Frontal cortex (tissue), 4 donors: ENCODE measurements at places on chromosomes 7 and 10. TPM values are rescaled to one million over a fixed set of nuclear protein-coding genes. Genes with fewer than 3 reads are reported as not detected.

GRCh38 chr7:51543801-51544553, 227.4 kb upstream of the COBL start:
- no peak for DNase-seq

- no peak for DNase-seq
Observed at GRCh38 chr10:88386204-88386788, 196.8 kb downstream of the RNLS start.

DNA sequence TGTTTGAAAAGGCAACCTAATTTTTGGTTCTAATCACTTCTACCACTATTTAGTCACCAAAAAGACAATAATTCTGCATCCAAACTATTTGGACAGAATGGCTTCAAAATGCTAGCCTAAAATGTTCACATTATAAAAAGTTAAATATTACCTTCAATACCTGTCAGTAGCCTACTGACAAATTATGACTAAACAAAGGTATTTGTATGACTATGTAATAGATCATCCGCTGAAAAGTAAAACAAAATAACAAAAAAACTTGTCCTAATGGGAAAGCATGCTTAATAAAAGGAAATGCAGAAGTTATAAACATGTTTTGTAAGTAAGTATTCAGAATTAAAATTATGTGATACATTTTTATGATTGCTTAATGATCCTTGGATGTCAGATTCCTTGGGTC, 36.6 kb downstream of the CD36 start:
- no peak for DNase-seq

GRCh38 chr10:129042776-129043595, 424.1 kb upstream of the MGMT start:
- DNase-seq = no peak

- DNase-seq = no peak
Observed at GRCh38 chr10:16765509-16766375, 51.5 kb downstream of the RSU1 start.

DNA sequence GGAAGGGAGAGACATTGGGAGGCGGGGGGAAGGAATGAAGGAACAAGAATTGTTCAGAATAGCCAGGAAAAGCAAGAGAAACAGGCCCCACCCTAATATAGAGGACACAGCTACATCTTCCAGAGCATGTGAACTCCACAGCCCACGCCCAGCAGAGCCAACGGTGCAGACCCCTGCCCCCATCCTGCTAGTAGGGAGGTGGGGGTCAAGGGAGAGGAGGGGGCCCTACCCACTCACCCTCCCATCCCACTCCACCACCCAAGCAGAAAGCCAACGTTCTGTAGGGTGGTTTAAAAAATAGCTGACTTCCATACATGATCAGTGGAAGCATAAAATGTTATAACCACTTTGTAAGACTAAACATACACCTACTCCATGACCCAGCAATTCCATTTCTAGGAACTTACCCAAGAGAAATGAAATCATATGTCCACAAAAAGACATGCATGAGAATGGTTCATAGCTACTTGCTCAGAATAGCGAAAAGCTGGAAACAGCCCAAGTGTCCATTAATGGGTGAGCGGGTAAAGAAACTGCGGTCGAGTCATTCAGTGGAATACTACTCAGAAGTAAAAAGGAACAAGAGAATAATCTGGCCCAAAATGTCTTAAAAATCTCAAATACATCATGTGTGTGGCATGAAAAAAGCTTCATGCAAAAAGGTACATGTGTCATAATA, 31.8 kb downstream of the CTBP2 start:
- no peak for DNase-seq

GRCh38 chr7:150524018-150524417, 9.3 kb downstream of the GIMAP7 start:
- no peak for DNase-seq

DNA sequence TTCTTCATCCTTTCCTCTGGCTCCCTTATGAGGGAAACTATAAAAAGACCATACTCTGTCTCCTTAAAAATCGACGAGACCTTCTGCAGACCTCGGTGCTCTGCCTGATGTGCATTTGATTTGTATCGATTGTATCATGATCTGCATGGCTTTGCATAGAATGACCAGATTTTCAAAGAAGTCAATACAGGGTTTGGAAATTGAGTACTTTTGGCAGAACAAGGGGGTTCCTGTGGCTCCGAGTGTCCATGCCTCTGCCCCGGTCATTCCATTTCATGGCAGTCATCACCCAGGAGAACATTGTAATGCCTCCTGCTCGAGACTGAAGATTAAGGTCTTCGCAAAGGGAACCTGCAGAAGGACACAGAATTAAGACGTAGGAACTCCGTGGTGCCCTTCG, 685 bp downstream of the CASP2 start:
- DNase-seq = no peak

DNA sequence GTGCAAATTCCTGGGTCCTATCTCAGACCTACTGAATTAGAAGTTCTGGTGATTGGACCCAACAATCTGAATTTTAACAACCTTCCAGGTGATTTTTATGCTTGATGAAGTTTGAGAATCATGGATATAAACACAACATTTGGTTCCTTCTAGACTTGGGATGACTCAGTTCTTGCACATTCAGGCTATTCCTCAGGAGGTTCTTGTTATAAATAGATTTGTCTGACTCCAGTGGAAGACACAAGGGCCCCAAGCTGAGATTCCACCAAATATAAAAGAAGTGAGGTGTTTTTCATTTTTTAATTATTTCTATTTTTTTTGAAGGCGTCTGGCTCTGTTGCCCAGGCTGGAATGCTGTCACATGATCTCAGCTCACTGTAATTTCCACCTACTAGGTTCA, 9.4 kb upstream of the TAS2R16 start:
- no peak for DNase-seq

DNA sequence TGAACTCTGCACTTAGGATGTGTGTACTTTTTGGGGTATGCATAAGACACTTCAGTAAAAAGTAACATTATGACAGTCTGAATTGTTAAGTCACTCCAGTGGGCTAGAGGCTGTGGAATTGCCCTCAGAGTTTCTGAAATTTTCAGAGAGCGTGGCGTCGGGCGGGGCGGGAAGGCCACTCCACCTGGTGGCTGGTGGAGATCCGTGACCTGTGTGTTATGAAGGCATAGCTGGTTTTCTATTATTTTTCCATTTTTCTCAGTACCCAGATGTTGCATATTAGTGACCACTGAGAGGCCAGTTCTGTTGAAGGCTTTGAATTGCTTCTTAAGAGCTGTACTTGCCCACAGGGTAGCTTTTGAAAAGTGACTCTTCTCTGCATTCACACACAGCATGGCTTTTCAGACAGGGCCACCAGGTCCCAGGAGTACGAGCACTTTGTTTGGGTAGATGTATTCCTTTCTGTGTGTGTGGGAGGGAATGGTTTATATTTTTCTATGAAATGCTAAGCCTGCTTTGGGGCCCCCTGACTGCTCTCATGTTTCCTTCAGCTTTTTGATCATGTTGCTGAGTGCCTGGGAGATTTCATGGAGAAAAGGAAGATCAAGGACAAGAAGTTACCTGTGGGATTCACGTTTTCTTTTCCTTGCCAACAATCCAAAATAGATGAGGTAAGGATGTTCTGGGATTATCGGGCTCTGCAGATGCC, 52.3 kb downstream of the TACR2 start:
- no peak for DNase-seq

- no peak for DNase-seq
Observed at GRCh38 chr10:85611093-85611740, 755.4 kb downstream of the GRID1 start.

- DNase-seq = no peak
Observed at GRCh38 chr10:65291286-65291685, 1634.5 kb upstream of the LRRTM3 start.

DNA sequence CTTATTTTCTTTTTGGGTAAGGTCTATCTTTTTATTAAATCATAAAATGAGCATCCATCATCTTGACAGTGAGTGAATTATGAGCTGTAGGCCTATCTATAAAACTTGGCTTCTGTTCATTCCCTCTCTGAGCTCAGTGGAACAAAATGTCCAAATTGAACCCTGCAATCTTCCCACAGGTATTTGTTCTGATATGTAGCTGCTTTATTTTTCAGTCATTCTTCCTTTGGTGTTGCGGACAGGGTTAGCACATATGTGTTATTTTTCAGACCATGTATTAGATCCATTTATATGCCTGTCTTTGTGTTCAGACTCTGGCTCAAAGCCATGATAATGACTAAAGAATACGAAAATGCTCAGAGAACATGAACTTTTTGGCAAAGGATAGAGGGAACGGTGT, 201.6 kb upstream of the KIAA1217 start:
- DNase-seq = no peak

- DNase-seq = no peak
Observed at GRCh38 chr7:142172932-142173331, 61.4 kb downstream of the MGAM2 start.

DNA sequence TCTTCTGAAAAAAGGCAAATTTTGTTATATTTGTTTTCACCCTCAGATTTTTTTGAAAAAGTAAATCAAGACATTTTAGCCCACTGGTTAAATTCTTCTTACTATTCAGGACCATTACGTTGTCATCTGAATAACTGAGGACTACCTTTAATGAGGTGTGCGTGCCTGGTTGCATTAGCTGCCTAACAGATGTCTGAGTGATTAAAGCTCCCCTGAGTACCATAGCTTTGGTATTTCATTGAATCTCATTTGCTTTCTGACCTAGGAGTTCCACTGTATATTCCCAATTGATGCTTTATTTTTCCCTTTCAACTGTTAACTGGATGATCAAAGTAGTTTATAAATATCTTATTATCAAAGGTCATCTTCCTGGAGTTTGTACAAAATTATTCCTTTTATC, 410.0 kb upstream of the SEMA3D start:
- no peak for DNase-seq

DNA sequence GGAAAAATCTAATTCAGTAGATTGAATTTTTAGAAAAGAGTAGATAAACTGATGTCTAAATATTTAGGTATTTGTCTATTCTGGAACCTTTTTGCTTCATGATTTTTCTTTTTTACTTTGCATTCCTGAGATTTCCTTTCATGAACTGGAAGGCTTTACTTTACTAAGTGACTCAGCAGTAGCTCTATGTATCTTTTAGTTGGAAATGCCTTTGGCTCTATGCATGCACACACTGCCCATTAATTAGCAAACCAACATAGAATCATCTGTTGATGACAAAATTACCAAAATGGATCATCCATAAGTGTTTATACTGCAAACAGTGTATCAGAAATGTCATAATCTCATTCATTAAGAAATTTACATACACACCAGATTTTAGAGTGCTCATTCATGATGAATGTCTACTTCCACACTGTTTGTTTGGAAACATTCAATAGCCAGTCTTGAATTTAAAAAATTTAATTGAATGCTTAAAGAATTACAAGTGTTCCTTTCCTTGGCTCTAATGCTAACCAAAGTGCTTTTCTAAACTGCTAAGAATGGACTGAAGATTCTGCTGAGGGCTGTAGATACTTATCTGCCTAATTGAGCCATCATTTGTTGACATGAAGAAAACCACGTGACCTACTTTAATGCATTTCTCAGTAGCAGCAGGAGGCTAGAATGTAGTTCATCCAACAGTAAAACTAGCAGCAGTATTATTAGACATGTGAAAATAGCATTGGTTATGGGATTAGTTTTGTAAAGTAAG, 282.0 kb downstream of the ADK start:
- DNase-seq = no peak

- DNase-seq = no peak
Observed at GRCh38 chr7:40105879-40106473, 28.4 kb downstream of the MPLKIP start.

DNA sequence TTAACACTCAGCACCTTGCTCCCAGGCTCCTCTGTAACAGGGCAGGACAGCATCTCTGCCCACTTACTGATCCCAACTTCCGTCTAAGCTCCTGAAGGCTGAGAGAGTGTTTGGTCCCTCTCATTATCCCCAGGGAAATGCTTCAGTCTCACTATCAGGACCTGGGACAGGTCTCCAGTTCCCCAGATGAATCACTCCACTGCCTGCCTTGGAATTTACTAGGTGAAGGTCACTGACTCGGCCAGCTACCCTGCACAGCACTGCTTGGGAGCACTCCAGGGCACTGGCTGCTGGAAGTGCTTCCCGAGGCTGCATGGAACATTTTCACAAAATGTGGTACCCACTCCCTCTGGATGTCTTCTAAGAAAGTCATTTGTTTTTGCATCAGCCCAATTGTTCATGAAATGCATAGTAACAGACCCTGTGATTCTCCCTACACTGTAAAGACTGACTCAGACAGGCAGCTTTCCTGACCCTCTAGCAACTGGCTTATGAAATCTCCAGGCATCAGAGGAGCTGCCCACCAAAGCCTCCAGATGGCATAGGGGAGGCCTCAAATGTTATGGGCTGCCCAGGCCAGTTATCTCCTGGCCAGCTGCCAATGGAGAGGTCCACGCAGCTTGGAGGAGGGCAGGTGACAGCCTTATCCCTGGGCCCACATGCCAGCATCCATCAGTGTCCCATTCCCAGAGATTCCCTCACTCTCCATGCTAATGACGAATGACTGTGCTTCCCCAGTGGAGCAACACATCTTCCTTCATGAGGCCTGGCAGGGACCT, 89.1 kb downstream of the GFRA1 start:
- no peak for DNase-seq

DNA sequence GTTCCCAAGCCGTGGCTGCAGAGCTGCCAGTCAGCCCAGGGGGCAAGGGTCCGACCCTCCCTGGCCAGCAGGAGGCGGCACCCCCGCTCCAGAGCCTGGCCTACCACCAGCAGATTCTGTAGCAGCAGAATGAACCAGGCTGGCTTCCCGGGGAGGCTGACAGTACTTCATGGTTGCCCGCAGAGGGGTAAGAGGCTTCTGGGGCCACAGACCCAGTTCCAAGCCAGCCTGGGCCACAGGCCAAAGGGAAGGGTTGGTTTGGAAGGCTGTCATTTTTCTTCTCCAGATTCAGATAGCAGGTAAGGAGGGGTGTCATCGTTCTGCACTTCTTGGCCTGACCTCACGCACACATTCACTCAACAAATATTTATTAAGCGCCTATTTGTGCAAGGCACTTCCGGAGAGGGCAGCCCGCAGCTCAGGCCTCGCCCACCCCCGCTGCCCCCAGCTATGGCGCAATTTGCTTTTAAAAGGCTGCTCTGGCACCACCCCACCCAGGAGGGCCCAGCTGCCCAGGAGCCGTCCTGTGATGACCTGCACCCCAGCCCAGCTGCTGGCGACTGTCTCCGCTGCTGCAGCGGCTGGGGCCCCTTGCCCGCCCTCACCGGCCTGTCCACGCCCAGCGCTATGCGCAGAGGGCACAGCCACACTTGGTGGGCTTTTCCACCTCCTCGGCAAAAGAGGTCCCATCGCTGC, 168.5 kb downstream of the LCOR start:
- no peak for DNase-seq

DNA sequence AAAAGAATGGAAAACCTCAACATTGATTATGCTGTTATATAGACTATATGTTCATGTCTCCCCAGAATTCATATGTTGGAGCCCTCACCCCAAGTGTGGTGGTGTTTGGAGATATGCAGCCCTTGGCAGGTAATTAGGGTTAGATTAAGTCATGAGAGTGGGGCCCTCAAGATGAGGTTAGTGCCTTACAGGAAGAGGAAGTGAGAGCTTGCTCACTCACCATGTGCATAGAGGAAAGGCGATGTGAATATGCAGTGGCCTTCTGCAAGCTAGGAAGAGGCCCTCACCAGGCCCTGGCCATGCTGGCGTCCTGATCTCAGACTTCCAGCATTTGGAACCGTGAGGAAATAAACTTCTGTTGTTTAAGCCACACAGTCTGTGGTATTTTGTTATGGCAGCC, 14.8 kb downstream of the ZNF33A start:
- DNase-seq = no peak

Gene ADCYAP1R1
- 34.2 TPM for total RNA-seq

Gene SLC13A4
- total RNA-seq = 12.6 TPM

Gene SPDYE11
- under 0.01 TPM for total RNA-seq

Gene NPC1L1
- not detected for total RNA-seq

Gene MMD2
- 2.4 TPM for total RNA-seq

Gene SRGN
- total RNA-seq = 22.4 TPM

Gene NRBF2
- total RNA-seq = 20.4 TPM

Gene IFIT2
- 3.3 TPM for total RNA-seq

Gene PNLIP
- not detected for total RNA-seq

Gene EBLN1
- total RNA-seq = not detected

Gene UNC5B
- 2.9 TPM for total RNA-seq
